ENCODE measurements at places on chromosomes 4 and X.
A peak's percentile ranks its signal among the peaks of the same experiment; 100 is the strongest.

DNA sequence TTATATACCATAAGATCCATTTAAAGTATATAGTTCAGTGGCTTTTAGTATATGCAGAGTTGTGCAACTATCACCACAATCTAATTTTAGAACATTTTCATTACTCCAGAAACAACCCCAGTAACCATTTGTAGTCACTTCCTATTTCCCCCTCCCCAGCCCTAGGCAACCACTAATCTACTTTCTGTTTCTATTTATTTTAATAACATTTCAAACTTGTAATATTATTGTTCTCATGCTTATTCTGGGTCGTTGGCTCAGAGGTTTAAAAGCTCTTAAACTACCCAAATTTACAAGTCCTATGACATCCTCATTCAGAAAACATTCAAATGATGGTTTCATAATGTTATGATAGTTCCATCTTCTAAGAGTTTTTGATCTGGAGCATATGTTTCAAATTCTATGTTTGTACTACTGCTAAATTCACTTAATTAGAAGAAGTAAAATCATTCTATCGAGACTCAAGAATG lies 18.4 kb downstream of the XIAP start:
- no peak for DNase-seq

DNA sequence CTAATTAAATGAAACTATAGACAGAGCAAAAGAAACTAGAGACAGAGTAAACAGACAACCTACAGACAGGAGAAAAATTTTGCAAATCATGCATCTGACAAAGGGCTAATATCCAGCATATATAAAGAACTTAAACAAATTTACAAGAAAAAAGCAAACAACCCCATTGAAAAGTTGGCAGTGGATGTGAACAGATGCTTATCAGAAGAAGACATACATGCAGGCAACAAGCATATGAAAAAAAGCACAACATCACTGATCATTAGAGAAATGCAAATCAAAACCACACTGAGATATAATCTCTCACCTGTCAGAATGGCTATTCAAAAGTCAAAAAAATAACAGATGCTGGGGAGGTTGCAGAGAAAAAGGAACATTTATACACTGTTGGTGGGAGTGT lies 14.8 kb downstream of the ZNF280C start:
- no peak for DNase-seq

GRCh38 chr4:56641494-56642051 lies 39.5 kb downstream of the HOPX start:
- no peak for DNase-seq

DNA sequence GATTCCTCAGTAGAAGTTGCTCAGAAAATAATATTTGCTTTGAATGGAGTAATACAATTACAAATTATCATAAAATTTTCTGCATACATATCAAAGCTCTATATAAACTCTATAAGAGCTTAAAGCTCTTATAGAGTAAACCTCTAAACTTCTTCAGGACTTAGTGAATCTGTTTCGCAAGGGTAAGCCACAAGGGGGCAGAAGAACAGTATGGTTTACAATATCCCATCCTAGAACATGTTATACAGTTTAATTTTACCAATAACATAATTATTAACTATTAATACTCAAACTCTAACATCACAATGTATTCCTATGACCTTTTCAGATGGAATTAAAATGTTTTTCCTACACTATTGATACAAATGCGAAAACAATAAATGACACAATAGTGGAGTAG lies 33.8 kb upstream of the SPANXN1 start:
- no peak for DNase-seq

DNA sequence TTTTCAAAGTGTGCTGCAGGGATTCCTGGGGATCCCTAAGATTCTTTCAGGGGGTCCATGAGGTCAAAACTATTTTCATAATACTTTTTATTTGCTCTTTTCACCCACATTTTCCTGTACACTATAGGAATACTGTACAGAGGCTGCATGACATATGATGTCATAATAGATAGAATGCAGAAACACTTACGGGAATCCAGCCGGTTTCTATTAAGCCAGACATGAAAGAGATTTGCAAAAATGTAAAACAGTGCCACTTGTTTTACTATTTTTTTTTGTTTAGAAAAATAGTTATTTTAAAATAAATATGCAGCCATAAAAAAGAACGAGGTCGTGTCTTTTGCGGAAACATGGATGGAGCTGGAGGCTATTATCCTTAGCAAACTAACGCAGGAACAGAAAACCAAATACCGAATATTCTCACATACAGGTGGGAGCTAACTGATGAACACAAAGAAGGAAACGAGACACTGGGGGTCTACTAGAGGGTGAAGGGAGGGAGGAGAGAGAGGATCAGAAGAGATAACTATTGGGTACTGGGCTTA lies 5.0 kb downstream of the ZFX start:
- DNase-seq: no peak

DNA sequence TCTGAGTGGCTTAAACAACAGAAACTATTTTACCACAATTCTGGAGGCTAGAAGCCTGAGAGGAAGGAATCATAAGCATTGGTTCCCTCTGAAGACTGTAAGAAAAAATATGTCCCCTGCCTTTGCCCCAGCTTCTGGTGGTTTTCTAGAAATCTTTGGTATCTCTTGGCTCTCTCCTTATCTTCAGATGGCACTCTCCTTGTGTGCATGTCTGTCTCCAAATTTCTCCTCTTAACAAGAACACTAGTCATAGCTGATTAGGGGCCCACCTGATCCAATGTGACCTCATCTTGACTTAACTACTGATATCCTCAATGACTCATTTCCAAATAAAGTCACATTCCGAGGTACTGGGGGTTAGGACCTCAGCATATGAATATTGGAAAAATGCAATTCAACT lies 635.0 kb upstream of the NR3C2 start:
- DNase-seq: no peak

DNA sequence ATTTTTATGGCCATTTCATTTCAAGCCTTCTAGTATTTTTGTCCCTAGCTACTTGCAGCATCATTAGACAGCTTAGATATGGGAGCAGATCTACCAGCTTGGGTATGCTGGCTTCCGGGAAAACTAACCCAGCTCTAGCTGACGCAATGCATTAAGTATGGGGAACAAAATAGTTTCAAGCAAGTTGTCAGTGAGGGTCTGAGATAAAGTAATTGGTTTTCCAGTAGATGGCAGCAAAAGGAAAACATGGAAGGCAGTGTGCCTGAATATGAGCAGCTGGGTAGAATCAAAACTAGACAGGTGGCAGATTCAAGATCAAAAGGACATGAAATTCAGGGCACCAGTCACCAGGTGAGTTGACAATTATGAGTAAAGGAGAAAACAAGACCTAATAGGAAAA lies 340.9 kb upstream of the CTSO start:
- DNase-seq: peak; percentile 35

DNA sequence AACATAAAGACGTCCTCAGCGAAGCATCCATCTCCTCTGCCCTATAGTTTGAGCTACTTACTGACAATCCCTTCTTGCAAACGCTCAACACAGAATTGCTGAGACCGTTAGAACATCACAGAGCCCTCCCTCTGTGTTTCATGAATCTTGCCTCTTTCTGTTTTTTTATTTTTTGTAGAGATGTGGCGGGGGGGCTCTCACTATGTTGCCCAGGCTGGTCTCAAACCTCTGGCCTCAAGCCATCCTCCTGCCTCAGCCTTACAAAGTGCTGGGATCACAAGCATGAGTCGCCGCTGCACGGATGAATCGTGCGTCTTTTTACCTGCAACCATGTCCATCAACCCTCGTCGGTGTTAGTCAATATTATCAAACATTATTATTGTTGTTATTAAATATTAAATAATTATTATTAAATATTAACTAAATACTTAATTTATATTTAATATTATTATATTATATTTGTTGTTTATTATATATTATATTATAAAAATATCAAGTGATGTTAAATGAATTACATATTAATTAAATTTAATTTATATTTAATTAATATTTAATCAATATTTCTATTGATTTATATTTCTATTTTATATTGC lies 200.7 kb downstream of the CRLF2 start:
- DNase-seq: no peak

- DNase-seq: no peak
Observed at GRCh38 chr4:19883841-19884240, 367.9 kb upstream of the SLIT2 start.

- no peak for DNase-seq
Observed at GRCh38 chr4:151438154-151438553, 29.2 kb downstream of the FHIP1A start.

DNA sequence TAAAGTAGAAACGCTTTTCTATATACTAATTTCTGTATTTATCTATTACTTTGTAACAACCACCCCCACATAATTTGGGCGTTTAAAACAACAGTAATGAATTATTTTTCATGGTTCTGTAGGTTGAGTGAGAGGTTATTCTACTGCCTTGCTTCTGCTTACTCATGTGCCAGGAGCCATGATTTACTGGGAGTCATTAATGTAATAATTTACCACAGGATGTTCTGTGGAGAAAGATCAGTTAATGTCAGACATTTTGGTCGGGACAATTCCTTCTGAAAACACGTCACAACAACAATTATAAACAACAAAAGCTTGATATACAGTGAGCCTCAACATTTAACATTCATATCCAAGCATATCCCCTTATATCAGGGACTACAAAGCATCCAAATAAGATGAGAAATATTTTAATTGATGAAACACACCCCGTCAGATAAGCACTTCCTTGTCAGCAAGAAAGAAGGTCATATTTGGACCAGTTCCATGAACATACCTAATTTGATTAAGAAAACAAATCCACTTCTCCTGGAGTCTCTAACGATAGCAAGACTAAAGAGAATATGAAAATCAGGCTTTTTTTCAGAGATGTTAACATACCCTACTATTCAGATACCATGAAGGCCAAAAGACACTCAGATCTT lies 238.5 kb downstream of the PRDM5 start:
- no peak for DNase-seq

- no peak for DNase-seq
Observed at GRCh38 chr4:53614591-53614990, 23.3 kb upstream of the LNX1 start.

DNA sequence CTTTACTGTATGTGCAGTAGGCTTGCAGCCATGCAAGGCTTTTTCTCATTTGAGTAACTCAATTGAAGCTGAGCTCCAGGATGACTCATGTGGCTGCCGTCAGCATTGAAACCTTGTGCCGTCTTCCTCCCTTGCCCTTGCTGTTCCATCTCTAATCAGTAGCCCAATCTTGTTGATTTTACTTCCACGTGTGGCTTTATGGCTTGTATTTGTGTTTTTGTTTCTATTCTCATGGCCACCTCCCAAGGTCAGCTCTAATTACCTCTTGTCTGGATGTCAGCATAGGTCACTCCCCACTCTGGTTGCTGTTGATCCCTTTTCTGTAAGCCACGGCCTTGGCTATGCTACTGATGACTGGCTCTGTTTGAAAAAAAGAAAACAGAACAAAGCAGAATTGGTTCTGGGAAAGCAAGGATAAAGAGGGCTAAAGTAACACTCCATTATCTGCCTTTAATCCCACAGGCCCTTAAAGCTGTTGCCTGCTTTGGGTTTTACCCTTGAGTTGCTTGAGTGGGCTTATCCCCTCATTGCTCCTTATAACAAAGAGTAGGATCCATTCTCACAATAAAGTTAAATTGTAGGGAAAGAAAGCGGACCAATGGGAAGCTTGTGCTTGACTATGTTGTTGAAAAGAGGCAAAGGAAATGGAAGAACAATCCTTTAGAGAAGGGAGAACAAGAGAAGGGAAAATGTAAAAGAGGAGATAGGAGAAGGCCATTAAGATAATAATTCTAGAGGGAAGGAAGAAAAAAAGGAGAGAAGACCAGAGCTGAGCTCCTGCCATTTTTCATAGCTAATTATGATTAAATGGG lies 173.9 kb upstream of the PGRMC2 start:
- DNase-seq: no peak

DNA sequence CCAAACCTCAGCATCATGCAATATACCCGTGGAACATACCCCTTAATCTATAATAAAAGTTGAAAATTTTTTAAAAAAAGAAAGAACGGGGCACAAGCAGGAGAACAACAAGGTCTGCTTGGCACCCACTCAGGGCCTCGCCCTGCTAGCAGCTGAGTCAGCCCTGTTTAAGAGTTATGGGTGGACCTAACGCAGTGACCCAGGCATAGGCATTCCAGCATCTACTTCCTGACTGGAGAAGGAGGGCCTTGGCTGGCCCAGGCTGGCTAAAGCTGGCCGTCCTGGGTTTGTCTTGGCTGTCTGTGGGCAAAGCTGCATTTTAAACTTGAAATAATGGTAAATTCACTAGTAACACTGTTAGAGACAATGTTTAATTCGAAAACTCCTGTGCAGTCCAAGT lies 236.7 kb upstream of the PGRMC2 start:
- DNase-seq: no peak

GRCh38 chr4:40403081-40403480 lies 67.9 kb downstream of the CHRNA9 start:
- DNase-seq: no peak

GRCh38 chr4:3044870-3045819 lies 29.2 kb downstream of the HTT-AS start:
- DNase-seq: no peak

GRCh38 chr4:29770627-29771026 lies 949.5 kb upstream of the PCDH7 start:
- DNase-seq: no peak

DNA sequence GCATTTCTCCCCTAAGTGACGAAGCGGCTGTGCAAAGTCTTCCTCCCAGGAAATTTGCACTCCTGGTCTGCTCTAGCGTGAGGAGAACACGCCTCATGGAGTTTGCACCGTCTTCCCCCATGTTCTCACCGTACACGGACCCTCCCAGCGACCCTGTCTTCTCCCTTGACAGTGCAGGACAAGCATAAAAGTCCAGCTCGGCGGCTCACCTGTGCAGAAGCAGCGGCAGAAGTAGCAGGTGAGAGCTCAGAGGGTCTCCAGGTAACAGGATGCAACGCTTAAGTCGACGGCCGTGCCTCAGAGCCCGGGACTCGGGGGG lies 314 bp downstream of the P2RY8 start:
- no peak for DNase-seq

GRCh38 chrX:20130357-20130756 lies 11.3 kb downstream of the EIF1AX start:
- no peak for DNase-seq

DNA sequence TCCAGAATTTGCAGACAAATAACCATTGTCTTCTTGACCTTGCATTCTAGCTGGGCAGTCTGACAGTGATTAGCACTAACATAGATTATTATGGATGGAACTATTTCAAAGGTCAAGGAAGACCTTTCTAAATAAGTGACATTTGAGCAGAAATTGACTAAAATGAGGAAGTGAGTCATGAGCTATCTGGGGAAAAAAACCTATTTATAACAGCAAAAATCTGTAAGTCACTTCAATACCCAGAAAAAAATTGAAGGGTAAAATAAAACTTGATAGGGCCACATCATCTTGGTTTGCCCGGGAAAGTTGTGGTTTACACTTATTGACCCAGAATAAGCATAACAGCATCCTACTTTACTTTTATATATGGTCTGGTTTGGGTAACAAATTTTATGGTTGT lies 414.6 kb upstream of the HS3ST1 start:
- no peak for DNase-seq

GRCh38 chrX:104707572-104707971 lies 141.6 kb downstream of the IL1RAPL2 start:
- no peak for DNase-seq
